CD4-positive, alpha-beta T cell treated with Interleukin-4 for 4 hours (primary cell): ENCODE measurements at places on chromosomes 3 and 15.
A peak's percentile ranks its signal among the peaks of the same experiment; 100 is the strongest.

DNA sequence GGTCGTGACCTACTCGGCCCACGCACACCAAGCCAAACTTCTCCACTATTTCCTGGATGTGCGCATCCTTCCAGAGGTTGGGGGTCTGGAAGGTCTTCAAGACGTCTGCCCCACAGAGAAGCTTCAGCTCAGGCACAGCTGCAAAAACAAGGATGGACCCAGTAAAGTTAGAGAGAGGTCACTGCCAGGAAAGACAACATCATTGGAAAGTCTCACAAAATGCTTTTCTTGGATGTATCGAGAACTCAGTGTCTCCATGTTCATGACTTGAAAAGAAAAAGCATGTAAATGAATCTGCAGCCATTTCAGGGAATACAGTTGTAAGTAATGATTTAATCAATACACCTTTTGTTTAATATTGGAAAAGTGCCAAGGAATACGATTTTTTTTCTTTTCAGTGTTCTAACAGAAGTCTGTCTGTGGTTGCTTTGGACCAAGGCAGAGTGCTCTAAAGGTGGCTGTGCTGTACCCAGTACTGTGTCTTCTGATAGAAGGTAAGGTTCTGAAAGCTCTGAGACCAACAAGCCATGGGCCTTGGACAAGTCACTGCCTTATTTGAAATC is 21.8 kb upstream of the RBP1 start:
- DNase-seq = no peak

DNA sequence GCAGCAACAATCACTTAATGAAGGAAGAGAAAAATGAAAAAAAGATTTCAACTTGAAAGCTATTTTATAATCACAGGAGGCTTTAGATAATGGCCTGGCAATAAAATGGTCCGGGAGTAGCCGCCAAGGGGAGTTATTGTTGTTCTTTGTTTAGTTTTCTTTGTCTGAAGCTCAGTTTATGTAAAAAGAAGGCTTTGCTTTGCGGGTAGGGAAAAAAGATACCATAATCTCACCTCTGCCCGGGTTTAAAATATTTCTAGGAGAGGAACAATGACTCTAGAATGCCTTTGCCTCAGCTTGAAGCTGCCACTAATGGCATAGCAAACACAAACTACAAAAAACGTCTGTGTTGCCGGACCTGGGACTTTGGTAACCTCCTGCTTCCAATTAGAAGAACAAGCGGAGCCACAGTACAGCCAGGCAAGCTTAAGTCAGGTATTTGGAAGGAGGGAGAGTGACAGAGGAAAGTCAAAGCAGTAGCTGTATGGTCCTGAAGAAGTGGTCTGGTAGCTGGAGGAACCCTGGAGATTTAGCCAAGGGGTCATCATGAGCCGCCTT is 764.5 kb downstream of the TUSC7 start:
- DNase-seq = no peak

GRCh38 chr3:181050738-181051137 is 61.2 kb upstream of the DNAJC19 start:
- DNase-seq = no peak

GRCh38 chr3:155805204-155805801 is 775 bp downstream of the C3orf33 start:
- DNase-seq = peak; percentile 15

GRCh38 chr3:52396907-52397591 is 47.9 kb downstream of the SEMA3G start:
- no peak for DNase-seq

GRCh38 chr15:99565049-99565298 is 810 bp upstream of the MEF2A start:
- DNase-seq = no peak

GRCh38 chr3:172213200-172213599 is 173.8 kb downstream of the FNDC3B start:
- no peak for DNase-seq

DNA sequence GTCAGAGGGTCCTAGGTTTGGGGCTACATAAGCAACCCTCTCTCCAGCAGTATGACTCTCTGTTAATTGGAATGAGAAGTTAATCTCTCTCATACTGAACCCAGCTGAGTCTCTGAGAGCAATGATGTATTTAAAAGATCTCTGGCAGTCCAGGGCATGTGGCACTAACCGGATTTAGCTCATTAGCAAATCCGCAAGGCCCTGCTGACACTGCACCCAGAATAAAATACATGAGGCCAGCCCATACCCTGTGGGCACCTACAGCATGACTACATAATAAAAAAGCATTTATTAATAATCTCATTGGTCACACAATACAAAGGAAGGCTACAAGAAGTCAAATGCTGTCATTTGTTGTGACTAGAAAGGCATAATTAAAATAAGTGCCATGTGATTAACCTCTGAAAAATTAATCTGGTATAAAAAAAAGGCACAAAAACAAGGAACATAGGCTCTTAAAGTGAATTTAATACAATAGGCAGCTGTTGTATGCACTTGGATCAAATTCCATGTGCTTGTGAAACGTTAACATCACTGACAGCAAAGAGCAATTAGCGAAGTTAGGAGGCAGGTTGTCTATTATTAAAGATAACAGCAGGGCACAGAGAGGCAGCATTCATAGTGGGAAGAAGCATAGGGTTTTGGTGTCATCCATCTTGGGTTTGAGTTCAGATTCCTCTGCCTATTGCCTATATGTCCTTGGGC is 381.2 kb downstream of the WDR72 start:
- DNase-seq = no peak

DNA sequence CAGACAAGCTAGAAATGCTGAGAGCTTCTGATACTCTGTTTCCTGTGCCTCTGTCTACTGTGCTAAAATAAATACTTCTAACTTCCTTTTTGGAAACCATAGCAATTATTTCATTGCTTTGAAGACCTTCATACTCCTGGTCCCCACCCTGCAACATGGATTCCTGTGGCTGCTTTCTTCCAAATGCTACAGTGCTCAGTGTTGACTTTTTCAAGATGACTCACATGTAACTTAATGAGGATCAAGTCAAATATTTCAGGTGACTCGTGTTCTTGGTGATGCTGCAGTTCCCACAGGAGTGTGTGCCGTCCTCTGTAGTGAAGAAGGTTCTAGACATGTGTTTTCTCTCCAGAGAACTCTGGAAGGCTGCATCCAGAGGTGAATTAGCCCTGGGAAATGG is 288.6 kb downstream of the CLSTN2 start:
- DNase-seq = no peak

- no peak for DNase-seq
These were observed 68.0 kb upstream of the STAC start for GRCh38 chr3:36312351-36312750.

DNA sequence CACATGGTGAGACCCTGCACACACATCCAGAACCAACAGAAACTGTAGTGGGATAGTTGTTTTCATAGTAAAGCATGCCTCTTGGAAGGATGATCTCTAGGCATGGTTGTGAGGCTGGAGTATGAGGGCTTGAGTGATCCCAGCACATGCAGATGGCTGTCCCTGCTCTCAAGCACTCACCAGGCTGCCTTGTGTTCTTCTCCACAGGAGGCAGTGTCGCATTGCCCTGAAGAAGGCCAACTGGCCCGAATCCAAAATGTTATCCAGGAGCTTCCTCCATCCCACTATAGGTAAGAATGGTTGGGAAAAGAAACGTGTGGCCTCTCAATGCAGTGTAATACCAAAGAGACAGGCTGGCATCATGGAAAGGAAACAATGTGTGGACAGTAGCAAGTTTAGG is 82.7 kb downstream of the TMEM39A start:
- no peak for DNase-seq
